Mesothelial cell of epicardium (in vitro differentiated cells): ENCODE measurements at places on chromosomes 1 and 21.

DNA sequence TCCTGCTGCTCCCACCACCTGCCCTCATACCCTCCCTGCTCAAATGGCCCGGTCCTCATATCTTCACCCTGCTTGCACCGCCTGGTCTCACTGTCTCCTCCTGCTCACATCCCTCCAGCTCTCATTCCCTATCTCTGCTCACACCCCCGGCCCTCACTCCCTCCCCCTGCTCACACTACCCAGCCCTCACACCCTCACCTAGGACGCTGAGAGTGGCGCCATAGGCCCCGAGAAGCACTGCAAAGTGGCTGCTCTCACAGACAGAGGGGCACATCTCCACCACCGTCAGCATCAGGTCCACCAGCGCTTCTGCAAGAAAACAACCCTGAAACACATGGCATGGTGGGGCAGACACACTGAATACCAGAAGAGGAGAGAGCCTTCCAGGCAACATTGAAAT lies 38.6 kb downstream of the MRAP start:
- DNase-seq = peak; percentile 17

DNA sequence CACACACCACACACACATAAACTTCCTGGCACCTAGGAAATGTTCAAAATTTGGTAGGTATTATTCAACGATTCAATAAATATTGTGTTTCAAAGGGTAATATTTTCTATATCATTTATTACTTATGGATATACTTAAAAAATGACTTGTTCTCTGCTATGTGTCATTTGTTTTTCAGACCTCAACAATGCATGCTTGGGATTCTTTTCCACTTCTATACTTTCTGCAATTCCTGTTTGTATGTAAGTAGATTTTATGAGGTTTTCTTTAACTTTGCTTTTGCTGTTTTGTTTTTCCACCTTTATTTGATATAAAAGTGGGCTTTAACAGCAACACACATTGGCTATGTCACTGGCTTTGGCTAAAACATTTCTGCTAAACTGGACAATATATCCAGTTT lies 3.5 kb downstream of the CEP170 start:
- DNase-seq = no peak

GRCh38 chr1:117608758-117609157 lies 2.9 kb downstream of the TENT5C start:
- no peak for DNase-seq

DNA sequence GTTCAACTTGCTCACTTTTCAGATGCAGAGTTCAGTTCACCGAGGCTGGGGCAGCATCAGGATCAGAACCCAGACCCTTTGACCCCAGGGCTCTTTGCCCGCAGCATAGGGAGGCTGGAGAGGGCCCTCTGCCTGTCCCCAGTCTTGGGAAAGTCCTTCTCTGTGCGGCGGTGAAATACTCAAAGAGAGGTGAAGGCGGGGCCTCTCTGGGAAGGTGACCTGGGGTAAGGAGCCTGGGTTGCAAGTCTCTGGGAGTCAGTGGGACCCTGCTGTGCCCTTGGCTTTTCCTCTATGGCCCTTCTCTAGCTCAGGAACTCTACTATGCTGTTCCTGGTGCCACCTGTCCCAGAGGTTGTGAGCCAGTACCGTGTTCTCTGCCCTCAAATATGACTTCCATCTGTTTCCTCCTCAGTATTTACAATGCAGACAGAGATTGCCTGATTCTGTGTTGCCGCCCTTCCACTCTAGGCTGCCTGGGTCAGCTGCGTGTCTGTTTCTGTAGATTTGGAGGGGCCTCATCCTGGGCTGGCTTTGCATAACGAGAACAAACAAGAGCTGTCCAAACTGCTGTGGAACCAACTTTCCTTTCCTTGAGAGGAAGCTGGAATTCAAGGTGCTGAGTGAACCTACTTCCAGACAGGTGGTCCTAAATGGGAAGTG lies 18.7 kb upstream of the ZBTB21 start:
- DNase-seq = no peak

DNA sequence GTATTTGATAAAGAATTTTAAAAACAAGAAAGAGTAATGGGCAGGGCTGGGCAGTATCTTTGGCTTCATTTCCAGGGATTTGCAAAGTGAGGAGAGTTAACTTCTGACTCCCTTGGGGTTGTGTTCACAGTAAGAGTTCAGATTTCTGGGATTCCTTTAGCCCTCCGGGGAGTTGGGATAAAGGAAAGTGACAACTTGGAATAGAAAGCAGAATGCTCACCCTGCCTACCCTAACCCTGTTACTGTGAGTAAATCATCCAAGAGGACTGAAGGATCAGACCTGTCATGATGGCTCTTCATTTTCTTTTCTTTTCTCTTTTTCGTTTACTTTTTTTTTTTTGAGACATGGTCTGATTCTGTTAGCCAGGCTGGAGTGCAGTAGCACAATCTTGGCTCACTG lies 76.1 kb downstream of the CACHD1 start:
- DNase-seq = no peak

GRCh38 chr1:234842726-234843641 lies 233.0 kb upstream of the IRF2BP2 start:
- DNase-seq = no peak

DNA sequence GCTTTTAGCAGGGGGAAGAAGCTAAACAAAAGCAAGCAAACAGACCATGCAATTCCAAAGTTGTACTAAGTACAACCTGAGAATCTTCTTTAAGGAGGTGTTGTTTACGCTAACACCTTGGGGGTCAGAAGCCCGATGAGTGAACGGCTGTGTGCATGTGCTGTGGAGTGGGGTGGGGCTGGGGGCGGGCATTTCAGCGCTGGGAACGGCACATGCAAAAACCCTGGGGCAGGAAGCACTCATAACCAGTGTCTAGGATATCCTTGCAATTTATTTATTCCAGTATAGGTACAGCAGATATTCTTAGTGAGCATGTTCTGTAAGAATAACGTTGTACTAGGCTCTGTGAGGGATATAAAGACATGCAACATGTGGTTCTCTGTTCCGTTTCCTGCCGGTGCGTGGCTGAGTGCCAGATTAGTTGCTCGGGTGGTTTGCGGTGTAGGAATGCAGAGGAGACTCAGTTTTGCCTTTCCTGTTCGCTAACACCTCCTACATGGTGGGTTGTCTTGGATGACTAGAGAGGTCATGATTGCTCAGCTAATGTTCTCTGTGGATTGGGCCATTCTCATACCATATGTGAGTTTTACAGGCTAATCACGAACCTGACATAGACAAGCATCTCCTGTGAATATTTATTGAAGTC lies 3.7 kb downstream of the FASLG start:
- no peak for DNase-seq

DNA sequence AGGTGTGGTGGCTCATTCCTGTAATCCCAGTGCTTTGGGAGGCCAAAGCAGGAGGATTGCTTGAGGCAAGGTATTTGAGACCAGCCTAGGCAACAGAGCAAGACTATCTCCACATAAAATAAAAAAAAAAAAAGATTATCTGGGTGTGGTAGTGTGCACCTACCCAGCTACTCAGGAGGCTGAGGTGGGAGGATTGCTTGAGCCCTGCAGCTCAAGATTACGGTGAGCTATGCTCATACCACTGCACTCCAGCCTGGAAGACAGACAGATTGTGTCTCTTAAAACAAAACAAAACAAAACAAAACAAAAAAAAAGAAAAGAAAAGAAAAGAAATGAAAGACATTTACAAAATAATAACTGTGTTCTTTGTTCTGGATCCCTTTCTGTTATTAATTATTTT lies 6.1 kb upstream of the TLCD4 start:
- no peak for DNase-seq

DNA sequence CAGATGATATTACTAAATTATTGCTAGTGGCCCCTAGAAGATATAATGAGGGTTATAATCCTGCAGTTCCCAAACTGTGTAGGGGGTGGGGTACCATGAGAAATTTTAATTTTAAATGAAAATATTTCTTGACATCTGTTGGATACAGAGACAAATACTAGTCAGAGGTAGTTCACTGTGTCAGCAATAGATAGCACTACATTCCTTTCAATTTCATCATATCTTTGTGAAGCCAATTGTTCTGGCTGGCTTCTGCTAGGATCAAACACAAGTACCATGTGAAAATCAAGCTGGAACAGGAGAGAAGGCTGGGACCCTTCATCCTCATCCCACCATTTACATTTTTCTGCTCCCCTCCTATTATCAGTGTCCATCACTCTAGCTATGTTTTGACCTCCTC lies 208.1 kb downstream of the USH2A start:
- DNase-seq = no peak

DNA sequence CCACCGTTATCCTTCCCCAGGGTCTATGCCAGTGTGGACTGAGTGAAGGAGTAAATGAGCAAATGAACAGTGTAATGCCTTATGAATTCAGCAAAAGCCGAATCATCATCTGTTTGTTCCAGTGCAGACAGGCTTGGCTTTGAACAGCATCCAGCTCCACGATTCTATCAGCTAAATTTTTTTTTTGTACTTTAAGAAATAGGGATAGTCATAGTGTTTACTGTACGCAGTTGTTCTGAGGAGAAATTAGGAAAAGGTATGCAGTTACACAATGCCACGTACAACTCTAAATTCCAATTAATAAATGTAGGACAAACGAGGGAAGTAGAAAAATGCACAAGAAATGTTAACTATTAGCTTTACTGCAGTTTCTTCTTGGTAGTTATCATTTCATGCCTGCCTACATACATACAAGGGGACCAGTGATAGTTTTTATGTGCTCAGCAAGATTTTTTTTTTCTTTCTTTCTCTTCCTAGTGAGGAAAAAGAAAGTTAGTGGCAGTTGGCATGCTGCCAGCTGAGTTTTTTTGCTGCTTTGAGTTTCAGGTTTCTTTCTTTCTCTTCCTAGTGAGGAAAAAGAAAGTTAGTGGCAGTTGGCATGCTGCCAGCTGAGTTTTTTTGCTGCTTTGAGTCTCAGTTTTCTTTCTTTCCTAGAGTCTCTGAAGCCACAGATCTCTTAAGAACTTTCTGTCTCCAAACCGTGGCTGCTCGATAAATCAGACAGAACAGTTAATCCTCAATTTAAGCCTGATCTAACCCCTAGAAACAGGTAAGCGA lies at the start of gene IFI44L:
IFI44L (plus strand) TSS at position 646 of the 777 bp plus-strand sequence. CDS start 7,468 bp downstream, outside the sequence.
- peak; percentile 18 for DNase-seq

DNA sequence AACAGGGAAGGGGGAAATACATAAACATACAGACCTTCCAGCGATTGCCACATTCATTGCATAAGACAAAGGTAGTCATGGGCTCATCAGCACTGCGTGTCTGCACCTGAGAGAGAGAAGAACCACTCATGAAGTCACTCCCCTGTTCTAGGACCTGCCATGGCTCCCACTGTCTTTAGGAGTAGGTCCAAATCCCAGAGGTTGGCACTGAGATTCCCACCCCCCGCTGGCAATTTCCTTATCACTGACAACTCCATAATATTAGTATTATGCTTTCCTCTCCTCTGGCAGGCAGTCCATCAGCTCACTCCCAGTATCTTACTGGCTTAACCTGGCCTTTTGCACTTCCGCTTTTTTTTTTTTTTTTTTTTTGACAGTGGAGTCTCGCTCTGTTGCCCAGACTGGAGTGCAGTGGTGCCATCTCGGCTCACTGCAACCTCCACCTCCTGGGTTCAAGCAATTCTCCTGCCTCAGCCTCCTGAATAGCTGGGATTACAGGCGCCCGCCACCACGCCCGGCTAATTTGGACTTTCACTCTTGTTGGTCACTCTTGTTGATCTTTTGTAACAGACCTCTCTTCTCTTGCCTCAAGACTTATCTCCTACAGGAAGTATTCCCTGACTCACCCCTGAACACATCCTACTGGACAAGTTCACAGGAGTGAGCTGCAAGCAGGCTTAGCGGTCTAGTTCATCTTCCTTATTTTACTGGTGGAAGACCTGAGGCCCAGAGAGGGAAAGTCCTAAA lies 14.8 kb upstream of the ZNF436 start:
- no peak for DNase-seq

GRCh38 chr1:194279975-194280374 lies 1093.6 kb upstream of the B3GALT2 start:
- no peak for DNase-seq

DNA sequence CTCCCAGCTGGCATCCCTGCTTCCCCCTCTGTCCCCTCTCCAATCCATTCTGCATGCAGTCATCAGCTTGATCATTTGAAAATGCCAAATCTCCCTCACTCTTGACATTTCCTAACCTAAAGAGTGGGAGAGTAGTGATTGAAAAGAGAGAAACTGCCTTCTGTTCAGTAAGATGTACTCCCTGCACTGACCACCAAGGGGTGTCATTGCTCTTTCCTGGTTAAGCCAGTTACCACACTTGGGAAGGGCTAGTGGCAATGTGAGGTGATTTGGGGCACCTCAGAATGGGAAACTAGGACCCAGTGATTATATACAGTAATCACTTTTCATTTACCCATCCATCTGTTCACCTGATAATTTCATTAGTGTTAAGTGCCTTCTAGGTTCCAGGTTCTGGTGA lies 6.9 kb upstream of the TMEM269 start:
- DNase-seq = no peak

DNA sequence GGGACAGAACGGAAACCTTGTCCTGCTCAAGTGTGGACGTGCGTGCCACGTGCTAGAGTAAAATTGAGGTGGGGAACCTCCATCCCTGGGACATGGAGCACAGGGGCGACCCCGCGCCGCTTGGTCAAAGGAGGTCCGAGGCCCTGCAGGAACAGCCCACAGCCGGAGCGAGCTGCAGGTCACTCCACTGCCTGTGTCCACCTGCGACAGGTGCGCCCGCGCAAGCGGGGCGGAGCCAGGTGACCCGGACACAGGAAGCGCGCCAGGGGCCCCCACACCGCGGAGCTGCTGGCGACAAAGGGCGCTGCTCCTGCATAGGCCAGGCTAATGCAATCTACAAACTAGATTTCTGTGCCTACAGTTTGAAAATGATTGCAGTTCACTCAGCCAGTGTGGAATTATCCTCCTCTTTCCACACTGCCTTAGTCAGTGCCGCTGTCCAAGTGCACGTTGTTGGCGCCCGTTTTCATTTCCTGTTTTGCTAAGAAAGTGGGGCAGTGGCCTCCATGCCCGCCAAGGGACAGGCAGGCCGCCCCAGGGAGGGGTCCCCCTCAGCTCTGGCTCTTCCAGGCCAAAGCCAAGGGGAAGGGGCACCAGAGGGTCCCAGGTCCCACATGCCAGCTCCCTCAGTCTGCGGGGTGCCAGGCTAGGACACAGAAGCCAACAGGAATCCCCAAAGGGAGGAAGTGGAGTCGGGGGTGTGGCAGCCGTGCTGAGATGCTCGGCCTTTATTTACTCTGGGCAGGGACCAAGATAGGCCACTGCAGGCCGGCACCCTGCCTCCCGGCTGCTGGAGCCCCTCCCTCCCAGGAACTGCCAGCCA lies 4.3 kb upstream of the NADK start:
- DNase-seq = no peak

GRCh38 chr1:35062518-35063196 lies 16.5 kb upstream of the ZMYM1 start:
- DNase-seq = no peak

DNA sequence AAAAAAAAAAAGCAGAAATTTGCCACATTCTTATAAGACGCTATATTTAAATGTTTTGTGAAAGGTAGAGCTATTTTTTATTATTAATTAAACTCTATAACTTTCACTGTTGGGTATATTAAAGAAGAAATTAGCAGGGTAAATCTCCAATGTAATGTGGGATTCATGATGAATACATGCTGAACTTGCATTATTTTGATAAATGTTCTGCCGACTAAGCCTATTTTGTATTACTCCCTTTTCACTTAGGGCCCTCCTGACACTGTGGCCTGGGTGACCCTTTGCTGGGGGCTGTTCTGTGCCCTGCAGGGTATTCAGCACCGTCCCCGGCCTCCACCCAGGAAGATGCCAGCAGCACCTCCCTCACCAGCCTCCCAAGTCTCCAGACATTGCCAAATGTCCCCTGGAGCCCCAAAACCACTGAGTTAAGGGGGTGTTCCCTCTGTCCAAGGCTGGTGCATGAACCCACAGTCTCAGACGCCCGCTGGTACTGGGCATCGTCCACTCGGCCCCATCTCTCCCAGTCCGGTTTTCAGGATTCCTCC lies 22.5 kb downstream of the RSPH1 start:
- DNase-seq = no peak
